Mesothelial cell of epicardium (in vitro differentiated cells): ENCODE measurements at places on chromosomes 11 and 22.

GRCh38 chr11:117361432-117361831 is 33.8 kb downstream of the CEP164 start:
- no peak for DNase-seq

GRCh38 chr22:30611197-30611596 is 4.2 kb downstream of the TCN2 start:
- no peak for DNase-seq

DNA sequence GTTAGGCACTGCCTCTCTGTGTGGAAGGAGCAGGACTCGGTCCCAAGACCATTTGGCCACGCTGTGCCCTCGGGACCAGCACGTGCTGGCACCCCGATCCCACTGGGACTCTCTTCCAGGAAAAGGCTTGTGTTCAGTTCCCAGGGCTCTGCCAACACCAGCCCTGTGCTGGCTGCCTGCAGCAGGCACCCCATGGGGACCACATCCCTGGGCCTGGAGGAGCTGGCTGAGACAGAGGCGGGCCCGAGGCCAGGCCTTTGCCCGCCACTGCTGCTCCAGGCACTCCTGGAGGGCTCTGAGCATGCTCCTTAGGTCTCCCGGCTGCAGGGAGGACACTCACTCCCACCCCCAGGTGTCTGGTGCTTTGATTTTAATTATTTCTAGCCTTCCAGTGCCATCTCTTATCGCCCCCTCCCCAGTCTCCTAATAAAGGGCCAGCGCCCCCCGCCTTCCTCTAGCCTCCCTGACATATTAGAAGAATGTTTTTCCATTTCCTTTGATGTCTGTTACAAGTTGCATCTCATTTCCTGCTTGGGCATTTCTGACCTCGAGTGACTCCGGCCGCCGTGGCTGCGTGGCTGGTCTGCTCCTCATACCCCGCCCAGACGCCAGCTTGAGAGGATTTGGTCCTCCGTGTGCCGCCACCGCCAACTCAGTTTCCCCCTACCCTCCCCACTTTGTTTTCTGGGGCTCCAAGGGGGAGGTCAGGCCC is 14.4 kb downstream of the CDKN1C start:
- no peak for DNase-seq

GRCh38 chr11:100340466-100341319 is 346.4 kb upstream of the ARHGAP42 start:
- DNase-seq = no peak

DNA sequence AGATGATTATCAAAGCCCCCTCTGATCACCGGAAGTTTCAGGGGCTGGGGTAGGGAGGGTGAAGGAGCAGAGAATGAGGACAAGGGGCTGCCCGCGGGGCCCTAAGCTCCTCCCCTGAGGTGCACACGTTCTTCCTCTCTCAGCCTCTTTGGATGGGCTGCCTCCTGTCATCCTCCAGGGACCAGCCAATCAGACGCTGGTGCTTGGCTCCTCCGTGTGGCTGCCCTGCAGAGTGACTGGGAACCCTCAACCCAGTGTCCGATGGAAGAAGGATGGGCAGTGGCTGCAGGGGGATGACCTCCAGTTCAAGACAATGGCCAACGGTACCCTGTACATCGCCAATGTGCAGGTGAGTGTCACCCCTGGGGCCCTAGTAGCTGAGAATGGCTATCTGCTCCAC is 7.5 kb downstream of the ROBO3 start:
- no peak for DNase-seq

GRCh38 chr11:16448123-16448717 is 91.9 kb upstream of the SOX6 start:
- no peak for DNase-seq

DNA sequence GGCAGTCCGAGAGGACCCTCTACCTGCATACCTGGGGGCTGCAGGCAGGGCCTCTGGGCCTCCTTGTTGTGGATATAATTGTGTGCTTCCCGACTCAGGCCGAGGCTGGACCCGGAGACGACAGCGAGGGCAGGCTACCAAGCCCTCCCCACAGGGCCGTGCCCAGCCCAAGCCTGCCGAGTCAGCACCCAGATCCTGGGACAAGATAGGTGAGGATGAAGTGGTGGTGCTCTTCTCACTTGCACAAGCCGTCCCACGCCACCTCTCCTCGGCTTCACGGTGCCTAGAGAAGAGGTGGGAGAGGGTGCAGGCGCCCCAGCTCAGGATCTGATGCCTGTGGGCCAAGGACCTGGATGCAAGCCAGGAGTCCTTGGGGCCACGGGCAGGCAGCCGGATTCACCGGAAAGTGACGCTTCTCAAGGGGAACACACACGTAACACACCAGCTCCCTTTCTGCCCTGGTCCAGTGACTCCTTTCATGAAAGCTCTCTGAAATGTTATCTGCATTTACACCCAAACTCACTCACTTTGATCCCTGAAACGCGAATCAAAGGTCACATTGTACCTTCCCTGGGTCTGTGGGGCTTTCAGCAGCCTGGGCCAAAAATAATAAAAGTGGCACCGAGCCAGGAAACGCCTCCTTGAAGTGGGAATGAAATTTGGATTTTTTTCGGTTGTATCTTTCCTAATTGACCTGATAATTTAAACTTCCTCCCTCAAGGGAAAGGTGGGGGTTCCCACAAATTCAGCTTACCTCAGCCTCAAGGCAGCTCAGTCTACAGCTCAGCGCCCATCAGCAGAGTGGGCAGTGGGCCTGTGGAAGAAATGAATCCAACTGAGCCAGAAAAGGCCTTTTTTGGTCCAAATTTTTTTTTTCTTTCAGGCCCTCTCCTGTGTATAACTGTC is 1.1 kb upstream of the GNB1L start:
- no peak for DNase-seq

- DNase-seq = no peak
These were observed 54.4 kb upstream of the SEPTIN5 start for GRCh38 chr22:19659805-19660345.

DNA sequence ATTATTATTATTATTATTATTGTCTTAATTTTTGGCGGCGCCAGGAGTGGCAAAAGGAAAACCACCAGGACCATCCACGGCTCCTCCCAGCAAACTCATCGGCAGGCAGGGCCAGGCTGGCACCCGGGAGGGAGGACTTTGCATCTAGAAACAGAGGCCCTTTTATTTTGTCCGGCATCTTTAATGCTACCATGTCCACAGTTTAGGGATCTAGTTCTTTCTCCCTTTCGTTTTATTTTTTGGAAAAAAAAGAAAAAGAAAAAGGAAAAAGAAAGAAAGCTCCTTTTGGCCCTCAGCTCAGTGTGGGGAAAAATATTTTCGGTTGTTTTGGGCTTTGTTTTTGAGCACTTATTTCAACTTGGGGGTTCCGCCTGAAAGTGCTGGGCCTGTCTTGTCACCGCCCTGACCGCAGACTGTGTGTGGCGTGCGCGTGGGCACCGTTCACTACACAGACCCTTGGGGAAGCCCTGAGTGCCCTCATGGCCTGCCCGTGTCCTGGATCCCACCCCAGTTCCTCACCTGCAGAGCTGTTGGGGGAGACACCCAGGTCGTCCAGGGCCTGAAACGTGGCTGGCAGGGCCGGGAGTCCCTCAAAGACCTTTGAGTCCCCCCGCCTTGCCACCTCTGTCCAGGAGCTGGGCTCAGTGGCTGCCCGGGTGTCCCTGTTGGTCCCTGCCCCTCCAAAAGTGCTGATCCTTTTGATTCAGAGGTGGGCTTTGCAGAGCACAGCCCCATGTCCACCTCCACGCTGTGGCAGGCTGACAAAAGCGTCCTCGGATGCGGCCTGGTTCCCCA is 69.1 kb upstream of the PPARA start:
- DNase-seq = peak; percentile 10

GRCh38 chr22:23147617-23148387 is 2.5 kb downstream of the RAB36 start:
- DNase-seq = no peak

GRCh38 chr11:122304306-122304705 is 188.3 kb upstream of the BLID start:
- no peak for DNase-seq
